ENCODE measurements at places on chromosomes 11 and 22.

- DNase-seq = no peak
Observed at GRCh38 chr11:85575388-85575787, 51.8 kb downstream of the DLG2 start.

DNA sequence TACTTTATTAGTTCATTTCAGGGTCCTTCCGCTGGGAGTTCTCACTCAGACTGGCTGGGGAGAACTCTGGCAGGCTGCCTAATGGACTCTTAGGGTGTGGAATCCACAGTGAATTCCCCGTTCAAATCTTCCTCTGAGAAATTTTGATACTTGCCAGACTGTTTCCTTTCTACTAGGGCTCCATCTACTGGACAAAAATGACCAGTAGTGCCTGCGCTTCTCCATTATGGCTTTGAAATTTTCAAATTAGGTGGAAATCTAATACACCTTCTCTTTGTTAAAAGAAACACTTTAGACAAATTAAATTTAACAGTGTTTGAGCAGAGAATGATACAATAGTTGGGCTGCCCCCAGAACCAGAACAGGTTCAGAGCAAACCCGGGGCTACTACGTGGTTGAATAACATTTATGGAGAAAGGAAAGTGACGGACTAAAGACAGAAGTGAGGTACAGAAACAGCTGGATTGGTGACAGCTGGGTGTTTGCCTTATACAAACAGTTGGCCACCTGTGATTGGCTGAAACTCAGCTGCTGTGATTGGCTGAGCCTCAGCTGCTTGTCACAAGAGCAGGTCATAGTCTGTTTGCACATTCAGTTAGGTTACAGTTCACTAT lies 52.9 kb upstream of the FDX1 start:
- DNase-seq = no peak

GRCh38 chr22:49979587-49980264 lies 19.2 kb downstream of the PIM3 start:
- DNase-seq = no peak

GRCh38 chr11:109229682-109230081 lies 192.3 kb upstream of the C11orf87 start:
- no peak for DNase-seq

- DNase-seq = no peak
Observed at GRCh38 chr11:93249459-93250220, 51.8 kb upstream of the SLC36A4 start.

DNA sequence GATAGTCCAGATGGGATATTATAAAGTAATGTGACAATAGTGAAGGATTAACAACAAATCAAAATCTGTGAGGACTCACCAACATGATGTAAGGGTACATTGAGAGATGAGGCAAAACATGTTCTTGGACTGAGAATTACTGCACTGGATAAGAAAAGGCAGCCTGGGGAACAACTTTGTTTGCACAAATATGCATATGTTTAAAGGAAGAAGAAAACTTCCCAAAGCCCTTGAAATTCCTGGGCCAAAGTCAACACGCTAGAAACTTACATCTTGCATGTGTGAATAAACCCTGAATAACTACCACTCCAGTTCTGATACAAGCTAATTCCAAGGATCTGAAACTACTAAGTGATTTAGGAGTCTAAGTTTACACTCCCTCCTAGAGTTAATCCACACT lies 1.1 kb downstream of the OR52A5 start:
- DNase-seq = no peak

DNA sequence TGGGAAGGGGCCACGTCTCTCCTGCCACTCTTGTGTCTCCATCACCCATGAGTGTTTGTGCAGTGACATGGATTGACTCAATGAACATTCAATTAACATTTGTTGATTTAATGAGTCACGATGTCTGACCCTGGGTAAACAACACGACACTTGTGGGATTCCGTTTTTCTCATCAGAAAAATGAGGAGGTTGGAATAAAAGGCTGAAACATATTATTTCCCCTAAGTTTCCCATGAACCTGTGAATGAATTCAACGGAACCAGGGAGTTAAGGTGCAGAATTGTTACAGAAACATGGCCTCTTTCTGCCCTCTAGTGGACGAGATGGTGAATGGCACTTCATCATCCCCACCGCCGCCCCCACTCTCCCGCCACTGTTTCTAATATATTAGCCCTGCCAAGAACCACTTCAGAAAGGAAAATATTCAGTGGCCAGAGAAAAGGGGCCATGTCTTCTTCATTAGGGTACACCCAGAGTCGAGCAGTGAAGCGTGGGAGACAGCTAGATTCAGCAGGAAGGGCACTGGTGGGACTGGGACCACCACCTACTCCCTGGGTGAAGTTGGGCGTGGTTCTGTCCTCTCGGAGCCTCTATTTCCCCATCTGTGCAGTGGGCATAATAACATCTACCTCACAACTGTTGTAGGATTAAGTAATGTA lies 46.3 kb upstream of the SYT13 start:
- DNase-seq = no peak

GRCh38 chr11:1570531-1570895 lies 1.6 kb downstream of the DUSP8 start:
- DNase-seq = no peak

GRCh38 chr11:121437018-121437685 lies 15.0 kb upstream of the SORL1 start:
- no peak for DNase-seq

GRCh38 chr11:2307501-2308331 lies 5.9 kb downstream of the TSPAN32 start:
- no peak for DNase-seq

GRCh38 chr11:8757533-8757932 lies 74.9 kb downstream of the RPL27A start:
- DNase-seq = no peak

- no peak for DNase-seq
Observed at GRCh38 chr11:122273476-122274191, 157.6 kb upstream of the BLID start.

GRCh38 chr11:126518071-126518971 lies 162.8 kb downstream of the ST3GAL4 start:
- DNase-seq = no peak

- no peak for DNase-seq
Observed at GRCh38 chr22:25407859-25408229, 156.6 kb upstream of the GRK3 start.

DNA sequence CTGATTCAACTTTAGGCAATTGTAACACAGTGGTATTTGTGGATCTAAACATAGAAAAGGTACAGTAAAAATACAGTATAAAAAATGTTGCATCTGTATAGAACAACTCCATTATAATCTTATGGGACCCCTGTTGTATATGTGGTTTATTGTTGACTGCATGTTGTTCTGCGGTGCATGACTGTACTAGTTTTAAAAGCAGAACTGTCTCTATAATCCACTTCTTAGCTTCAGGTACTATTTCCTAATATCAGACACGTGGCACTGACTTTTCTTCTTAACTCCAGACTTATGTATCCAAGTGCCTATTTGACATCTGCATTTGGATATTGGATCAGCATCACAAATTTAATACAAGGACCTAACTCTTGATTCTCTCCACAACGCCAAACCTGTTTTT lies 41.1 kb downstream of the PACS1 start:
- DNase-seq = no peak

- no peak for DNase-seq
Observed at GRCh38 chr22:25765801-25766200, 23.8 kb downstream of the MYO18B start.

- no peak for DNase-seq
Observed at GRCh38 chr11:606245-606644, 9.5 kb downstream of the IRF7 start.

- no peak for DNase-seq
Observed at GRCh38 chr11:97110376-97110775, 720.6 kb downstream of the JRKL start.

- DNase-seq = no peak
Observed at GRCh38 chr22:31075961-31076360, 5.2 kb upstream of the SMTN start.

DNA sequence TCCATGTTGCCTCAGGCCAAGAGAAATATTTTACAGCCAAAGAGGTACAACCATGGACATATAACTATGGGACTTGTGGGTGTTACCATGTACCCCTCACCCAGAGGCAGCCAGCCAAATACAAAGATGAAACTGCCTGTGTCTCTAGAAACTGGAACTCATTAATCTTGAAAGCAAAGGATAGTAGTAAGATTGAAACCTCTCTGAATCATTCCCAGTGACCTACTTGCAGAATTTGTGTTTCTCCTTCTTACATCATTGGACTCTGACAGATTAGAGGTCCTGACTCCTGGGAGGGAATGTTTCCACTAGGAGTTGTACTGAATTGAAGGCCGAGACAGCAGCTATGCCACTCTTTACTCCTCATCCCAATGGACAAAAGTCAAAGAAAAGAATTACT lies 257.4 kb upstream of the UBASH3B start:
- no peak for DNase-seq

GRCh38 chr22:40857309-40857855 lies 434 bp downstream of the XPNPEP3 start:
- DNase-seq = no peak

- peak; percentile 49 for DNase-seq
Observed at GRCh38 chr11:8225589-8226036, 38.1 kb downstream of the LMO1 start.

DNA sequence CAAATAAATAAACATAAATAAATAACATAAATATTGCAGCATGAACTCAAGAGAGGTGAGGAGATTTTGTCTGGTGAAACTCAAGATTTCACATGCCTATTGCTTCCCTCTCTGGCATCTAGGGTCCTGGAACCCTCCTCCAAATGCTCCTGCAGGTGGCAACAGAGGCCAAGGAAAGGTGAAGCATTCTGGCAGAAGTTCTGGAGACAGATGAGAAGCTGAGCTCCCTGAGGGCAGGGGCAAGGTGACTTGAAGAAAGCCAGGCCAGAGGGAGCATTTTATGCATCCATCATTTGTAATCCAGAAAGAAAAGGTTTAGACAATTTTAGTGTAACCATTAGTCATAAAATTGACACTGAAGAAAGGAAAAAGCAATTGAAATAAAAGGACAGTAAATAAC lies 64.9 kb downstream of the ENDOD1 start:
- no peak for DNase-seq

DNA sequence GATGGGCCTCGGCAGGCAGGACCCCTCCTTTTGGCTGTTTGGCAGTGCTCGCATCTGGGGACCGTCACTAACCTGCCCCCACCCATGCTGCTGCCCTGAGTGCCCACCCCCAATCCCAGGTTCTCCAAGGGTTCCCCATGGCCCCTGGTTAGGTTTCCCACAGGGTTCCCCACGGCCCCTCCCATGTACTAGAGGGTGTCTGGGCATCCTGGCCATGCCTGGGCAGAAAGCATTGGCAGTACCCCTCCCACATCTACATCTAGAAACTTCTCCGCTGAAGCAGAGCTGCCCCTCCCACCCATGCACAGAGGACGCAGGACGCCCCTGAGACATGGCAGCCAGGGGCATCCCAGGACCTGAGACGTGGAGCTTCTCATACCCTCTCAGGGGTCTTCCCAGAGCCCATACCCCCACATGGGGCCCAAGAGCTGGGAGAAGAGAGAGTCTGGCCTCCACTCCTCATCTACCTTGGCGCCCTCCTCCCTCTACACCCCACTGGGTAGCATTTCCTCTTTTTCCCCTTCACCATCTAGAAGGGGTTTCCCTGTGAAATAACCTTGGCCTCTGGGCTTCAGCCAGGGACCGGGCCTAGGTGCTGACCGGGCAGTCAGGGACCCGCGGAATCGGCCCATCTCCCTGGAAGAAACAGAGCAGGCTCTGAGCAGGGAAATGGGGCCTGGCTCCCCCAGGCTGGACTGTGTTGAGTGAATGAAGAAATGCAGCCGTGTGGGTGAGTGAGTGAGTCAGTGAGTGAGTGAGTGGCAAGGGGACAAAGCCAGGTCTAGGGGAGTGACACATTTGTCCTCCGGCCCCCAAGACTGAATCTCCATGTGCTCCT lies 987.3 kb downstream of the BRD1 start:
- no peak for DNase-seq

DNA sequence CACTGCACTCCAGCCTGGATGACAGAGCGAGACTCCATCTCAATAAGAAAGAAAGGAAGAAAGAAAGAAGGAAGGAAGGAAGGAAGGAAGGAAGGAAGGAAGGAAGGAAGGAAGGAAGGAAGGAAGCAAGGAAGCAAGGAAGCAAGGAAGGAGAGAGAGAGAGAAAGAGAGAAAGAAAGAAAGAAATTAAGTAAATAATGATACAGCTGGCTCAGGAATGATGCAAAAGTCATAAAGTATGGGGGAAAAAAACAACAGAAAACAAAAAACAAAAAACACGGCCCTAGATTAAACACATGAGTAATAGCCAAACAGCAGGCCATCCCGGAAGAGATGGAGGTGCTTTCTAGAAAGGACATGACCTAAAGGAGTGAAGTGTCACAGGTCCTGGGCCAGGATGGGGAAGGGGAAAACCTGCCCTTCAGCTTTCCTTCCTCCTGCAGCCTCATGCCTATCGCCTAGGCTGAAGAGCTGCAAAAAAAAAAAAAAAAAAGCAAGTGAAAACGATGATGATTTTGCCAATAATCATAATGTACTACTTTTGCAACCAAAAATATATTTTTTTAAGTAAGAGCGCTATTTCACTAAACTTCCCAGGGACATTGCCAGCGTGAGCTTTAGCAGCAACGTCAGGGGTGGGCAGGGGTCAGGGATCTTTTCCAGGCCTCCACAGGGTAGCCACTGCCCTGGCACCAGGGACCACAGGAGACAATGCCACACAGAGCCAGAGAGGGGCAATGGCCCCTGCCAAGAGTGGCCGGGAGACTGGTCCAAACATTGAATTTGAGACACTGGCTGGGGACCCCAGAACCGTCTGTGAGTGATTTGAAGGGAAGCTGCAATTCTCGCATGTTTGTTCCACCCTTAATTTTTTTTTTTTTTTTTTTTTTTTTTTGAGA lies 28.2 kb upstream of the TMPRSS4 start:
- no peak for DNase-seq

- DNase-seq = no peak
Observed at GRCh38 chr11:12543596-12544415, 130.4 kb upstream of the TEAD1 start.

DNA sequence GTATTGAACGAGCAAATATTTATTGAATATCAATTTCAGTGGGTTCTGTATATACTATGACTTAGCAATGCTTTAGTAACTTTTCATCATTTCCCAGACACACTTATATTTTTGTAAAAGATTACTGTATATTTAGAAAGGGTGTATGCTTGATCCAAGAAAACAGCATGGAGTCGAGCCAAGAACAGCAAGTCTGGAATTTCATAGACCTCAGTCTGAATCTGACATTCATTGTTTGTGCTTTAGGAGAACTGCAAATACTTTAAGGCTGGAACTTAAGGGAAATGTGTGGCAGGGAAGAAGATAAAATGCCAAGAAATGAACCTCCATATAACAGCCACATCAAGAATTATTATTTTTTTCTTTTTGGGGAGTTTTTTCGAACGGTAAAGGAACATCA lies 1156.8 kb downstream of the LRRC4C start:
- DNase-seq = no peak

GRCh38 chr22:46564084-46564714 lies 26.8 kb upstream of the CELSR1 start:
- DNase-seq = no peak

- DNase-seq = no peak
Observed at GRCh38 chr11:60984636-60985035, 13.2 kb downstream of the CD6 start.

Measured in activated T-helper 1 cell treated with Interleukin-2 at 50 U/mL for 16 hours (primary cell).